Ovary (tissue), 10 donors: ENCODE measurements at places on chromosomes 12 and 14. TPM values are rescaled to one million over a fixed set of nuclear protein-coding genes. Genes with fewer than 3 reads are reported as not detected.

Gene CATSPERB
- not detected for total RNA-seq

Gene TMEM229B
- 2.9 TPM for total RNA-seq

Gene DDX55
- 19.1 TPM for total RNA-seq

Gene SLCO1A2
- total RNA-seq, result not detected

Gene OGFOD2
- total RNA-seq, result 14.9 TPM

Gene BATF
- total RNA-seq, result 1.7 TPM

Gene ESPL1
- total RNA-seq, result 0.24 TPM

Gene AKAP3
- total RNA-seq, result 1.6 TPM

Gene NINJ2
- 1.4 TPM for total RNA-seq

- no peak for DNase-seq
These were observed 38.2 kb downstream of the IFT43 start for GRCh38 chr14:76023757-76024156.

- DNase-seq, result no peak
These were observed 571.0 kb downstream of the SLC6A15 start for GRCh38 chr12:84341467-84342193.

- no peak for DNase-seq
These were observed 479.8 kb upstream of the USP15 start for GRCh38 chr12:61780435-61780834.

- DNase-seq, result no peak
These were observed 131.9 kb downstream of the CEP83 start for GRCh38 chr12:94327809-94328208.

DNA sequence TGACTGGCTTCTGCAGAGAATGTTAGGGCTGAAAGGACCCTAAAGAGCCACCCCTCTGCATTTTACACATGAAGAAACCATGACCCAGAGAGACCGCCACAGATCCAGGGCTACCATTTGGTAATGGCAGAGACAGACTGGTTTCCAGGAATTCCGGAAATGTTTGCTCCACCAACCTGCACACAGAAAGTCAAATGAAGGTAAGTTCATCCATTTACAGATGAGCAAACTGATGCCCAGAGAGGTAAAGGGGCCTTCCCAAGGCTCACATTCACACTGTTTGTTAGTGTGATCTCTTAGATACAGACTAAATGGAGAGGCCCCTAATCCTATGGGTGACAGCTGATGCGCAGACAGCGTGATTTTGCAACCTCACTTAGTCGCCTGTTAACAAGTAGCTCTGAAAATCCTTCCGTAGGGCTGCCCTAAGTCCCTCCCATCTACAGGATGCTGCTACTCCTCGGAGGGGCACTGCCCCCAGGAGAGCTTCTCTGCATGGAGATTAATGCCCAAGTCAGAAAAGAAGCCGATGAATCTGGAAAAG lies 33.8 kb downstream of the ZFP36L1 start:
- no peak for DNase-seq

- no peak for DNase-seq
These were observed 29.7 kb upstream of the APOF start for GRCh38 chr12:56392331-56392730.
